Epithelial cell of proximal tubule (primary cell): ENCODE measurements at places on chromosomes 12 and 14. TPM values are rescaled to one million over a fixed set of nuclear protein-coding genes. Genes with fewer than 3 reads are reported as not detected.

Gene CCDC60
- total RNA-seq, result not detected in 2 replicates

Gene PMCH
- not detected in 2 replicates for total RNA-seq

Gene MARCHF9
- total RNA-seq, result 4.5 and 4.7 TPM in 2 replicates

Gene ZC2HC1C
- 1.9 and 2.2 TPM in 2 replicates for total RNA-seq

Gene BICDL1
- total RNA-seq, result 4.6 and 7.0 TPM in 2 replicates

Gene SMCO2
- total RNA-seq, result not detected in 2 replicates

Gene NPFF
- not detected in 2 replicates for total RNA-seq

Gene NEK9
- 10.9 and 17.3 TPM in 2 replicates for total RNA-seq

Gene PMEL
- 1.4 and 3.7 TPM in 2 replicates for total RNA-seq

Gene ALKBH1
- total RNA-seq, result 7.3 and 12.0 TPM in 2 replicates

Gene C3AR1
- 0.22 TPM in 1 of 2 replicates, not detected in the other for total RNA-seq
